ENCODE measurements at places on chromosomes 12 and 14.
A peak's percentile ranks its signal among the peaks of the same experiment; 100 is the strongest.

DNA sequence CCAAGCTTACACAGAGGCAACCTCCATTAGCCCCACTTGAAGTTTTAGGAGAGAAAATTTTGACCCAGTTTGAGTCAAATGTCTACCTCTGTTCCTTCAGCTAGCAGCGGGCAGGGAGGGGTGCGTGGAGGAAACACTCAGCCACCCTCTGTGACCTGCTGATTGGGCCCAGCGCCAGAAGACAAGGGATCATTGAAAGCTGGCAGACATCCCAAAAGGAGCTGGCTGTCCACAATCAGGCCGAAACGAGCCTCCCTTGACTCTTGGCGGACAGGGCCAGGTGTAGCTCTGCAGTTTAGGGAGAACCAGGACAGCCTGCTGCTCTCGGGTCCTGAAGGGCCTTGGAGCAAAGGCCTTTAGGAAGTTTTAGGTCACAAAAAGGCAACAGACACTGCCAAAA, 41.3 kb downstream of the CD9 start:
- no peak for DNase-seq

GRCh38 chr12:89239534-89239933, 112.8 kb downstream of the DUSP6 start:
- DNase-seq: no peak

- no peak for DNase-seq
Observed at GRCh38 chr14:104826189-104826860, 25.4 kb downstream of the ZBTB42 start.

- DNase-seq: no peak
Observed at GRCh38 chr12:5720381-5721005, 224.6 kb downstream of the ANO2 start.

GRCh38 chr14:91317381-91318308, 73.1 kb upstream of the GPR68 start:
- no peak for DNase-seq

DNA sequence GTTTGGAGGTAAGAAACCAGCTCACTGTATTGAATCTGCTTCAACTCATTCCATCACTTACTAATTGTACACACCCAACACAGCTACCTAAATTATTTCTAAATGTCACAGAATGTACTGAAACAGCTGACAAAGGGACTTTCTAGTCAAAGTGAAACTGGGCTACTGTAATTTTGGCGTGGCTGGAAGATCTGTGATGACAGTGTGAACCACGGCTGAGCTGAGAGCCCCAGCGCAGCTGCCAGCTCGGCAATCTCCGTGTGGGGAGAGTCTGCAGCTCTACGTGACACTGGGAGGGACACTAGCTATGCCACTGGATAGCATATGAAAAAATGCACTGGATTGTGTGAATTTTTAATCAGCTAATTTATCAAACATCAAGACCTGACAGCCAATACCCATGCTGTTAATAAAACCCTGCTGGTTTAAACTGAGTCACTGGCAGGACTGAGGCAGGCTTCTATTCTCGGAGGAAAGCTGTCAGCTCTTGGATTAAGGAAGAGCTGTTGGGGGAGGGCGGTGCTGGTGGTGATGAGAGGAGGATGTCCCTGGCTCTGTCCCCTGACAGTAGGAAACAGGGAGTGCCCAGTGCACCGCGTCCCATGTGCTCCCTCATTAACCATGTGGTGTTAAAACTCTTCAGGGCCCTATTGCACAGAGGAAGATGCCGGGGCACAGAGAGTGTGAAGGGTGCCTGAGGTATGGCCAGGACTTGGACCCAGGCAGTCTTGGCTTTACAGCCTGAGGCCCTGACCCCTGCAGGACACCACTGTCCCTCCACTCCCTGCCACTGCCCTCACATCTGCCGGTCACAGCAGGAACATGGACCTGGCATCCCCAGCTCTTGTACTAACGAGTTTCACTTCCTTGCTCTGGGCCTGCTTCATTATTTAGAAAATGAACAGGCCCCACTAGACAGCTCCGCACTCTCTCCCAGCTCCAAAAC, 13.3 kb downstream of the SLC15A4 start:
- DNase-seq: no peak

GRCh38 chr14:23555882-23556699, at the start of gene THTPA:
Gene THTPA (plus strand): TSS chr14:23556271. CDS start chr14:23556758, 487 bp downstream.
- DNase-seq: no peak

DNA sequence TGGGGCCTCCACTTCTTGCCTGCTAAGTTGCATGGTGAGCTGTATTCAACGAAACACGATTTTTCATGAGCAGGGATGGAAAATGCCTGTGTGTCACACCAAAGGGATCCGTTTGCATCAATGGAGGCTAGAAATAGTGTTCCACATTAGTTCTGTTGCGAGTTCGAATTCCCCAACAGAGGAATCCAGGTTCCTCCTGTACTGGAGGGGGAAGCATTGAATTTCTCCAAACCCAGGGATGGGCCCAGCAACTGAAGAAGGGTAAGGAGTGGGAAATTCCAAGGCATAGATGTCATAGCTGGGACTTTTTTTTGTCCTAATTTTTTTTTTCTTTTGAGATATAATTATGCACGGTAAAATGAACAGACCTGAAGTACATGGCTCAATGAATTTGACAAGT, 336.2 kb downstream of the DPF3 start:
- no peak for DNase-seq

GRCh38 chr12:28409892-28410291, 219.6 kb downstream of the CCDC91 start:
- DNase-seq: no peak

- no peak for DNase-seq
Observed at GRCh38 chr14:55722054-55722453, 142.0 kb downstream of the KTN1 start.

- no peak for DNase-seq
Observed at GRCh38 chr14:86481104-86481503, 951.2 kb downstream of the FLRT2 start.

DNA sequence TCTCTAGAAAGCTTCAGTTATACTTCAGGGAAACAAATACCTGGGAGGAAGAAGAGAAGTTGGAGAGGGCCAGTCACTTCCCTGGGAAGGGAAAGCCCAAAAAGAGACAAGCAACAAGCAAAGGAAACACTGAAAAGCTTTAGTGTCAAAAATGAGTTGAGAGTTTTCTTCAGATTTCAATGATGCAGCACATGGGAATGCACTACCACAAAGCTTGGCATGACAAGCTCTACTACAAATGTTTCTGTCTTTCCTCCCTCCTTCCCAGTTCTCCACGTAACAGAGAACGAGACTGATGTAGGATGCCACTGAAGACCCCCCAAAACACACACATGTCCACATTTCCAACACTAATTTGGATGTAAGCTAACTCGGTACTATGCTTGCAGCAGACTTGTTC, 26.8 kb upstream of the ADAMTS20 start:
- DNase-seq: no peak

GRCh38 chr14:70832561-70833305, 23.4 kb upstream of the MAP3K9 start:
- no peak for DNase-seq

DNA sequence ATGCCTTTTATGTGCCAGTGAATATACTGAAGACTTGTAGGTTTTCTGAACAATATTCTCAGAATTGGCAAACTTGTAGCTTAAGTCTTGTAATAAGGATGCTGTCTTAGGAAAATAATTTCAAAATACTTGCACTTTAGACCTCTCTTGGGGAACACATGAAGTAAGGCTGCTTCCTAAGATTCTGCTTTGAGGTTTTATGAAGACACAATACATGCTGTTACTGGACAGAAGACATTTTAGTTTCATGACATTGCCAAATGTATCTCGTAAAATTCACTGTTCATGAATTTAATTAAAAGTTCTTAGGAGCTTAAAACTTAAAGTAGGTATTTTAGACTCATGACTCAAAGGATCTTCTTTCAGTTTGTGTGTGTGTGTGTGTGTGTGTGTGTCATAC, 80.7 kb downstream of the RAD51B start:
- no peak for DNase-seq

GRCh38 chr14:67942080-67942710, 122.6 kb downstream of the RAD51B start:
- DNase-seq: no peak

DNA sequence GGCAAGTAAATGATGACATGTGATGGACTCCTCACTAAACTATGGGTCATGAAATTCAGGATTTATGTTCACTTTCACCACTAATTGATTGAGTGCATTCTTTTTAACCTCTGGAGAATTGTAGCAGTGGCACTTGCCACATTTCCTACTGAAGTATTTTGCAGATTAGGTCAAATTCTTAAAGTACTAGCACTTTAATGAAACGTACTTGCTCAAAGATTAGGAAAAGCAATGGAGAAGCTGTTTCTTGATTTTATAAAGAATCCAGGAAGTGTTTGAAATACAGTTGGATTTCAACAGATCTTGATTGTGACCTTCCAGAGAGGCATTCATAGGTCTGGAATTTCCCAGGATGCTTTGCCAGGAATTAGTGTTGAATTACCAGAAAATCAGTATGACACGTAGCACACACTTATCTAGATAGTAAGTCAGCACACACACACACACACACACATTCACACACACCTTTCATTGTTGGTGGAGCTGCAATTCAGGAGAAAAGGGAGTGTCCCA, 162.6 kb downstream of the MYRFL start:
- no peak for DNase-seq

- peak; percentile 22 for DNase-seq
Observed at GRCh38 chr12:32947206-32948067, 50.9 kb upstream of the PKP2 start.

DNA sequence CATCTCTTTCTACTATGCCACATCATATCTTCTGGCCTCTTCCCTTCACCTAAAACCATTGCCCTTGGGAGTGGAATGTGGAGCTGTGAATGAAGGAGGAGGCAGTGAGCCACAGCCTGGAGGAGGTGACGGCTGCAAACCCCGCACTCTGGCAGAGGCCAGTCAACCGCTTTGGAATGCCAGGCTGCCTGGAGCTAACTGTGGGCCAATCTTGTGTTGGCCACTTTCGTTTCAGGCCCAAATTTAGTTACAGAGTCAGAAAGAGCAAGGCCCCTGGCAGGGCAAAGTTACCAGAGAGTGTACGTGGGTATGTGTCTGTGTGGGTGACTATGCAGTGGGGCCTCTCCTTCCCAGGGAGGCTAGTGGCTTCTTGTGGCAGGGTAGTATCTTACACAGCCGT, 40.1 kb downstream of the CACNA1C start:
- DNase-seq: no peak

- no peak for DNase-seq
Observed at GRCh38 chr14:24366721-24367513, 1.1 kb upstream of the NFATC4 start.

DNA sequence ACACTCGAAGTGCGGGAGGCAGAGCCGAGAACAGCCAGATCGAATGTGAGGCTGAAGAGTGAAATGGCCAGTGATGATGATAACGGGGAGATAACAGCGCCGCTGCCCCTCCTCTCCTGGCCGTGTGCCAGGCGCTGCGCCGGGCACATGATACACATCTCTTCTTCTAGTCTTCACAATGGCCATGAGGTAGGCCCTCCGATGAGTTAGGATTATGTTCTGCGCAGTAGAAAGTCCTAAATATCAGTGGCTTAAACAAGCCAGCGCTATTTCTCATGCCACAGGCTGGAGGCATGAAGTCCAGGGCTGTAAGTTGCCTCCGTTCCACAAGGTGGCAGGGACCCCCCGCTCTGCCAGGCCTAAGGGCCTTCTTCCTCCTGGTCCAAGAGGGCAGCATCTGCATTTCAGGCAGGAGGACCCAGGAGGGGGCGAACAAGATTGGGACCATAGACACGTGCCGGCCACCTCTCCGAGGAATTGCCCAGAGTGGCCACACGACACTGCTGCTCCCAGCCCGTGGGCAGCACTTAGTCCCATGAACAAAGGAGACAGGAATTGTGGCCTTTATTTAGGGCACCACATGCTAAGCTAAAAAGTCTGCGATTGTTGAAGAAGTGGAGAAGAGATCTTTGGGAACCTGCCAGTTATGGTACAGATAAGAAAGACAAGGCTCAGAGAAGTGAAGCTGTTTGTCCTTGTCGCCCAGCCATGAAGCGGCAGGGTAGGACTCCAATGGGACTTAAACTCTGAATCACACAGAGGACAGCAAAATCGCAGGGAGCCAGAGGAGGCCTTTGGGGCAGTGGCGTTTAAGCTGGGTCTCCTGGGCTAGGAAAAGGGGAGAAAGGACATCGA, 10.9 kb upstream of the HVCN1 start:
- DNase-seq: no peak

- no peak for DNase-seq
Observed at GRCh38 chr12:129937426-129937825, 33.6 kb upstream of the TMEM132D start.

DNA sequence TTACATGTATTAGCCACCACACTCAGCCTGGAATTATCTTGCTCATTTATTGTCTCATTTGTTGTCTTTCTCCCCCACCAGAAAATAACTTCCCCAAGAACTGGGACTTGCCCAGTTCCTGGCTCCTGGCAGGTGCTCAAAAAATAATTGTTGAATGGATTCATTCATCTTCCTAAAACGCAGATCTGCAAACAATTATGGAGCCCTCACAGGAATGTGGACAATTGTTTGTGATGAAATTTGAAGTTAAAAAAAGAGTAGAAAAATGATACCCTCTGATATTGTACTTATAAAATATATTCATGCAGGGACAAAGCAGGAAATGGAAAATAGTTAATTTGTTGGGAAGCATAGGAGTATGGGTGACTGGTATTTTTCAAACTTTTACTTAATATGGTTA, 60.7 kb upstream of the MAP1LC3B2 start:
- DNase-seq: no peak

- no peak for DNase-seq
Observed at GRCh38 chr12:132486576-132486975, 3.4 kb upstream of the FBRSL1 start.

GRCh38 chr12:131915000-131915689, 13.9 kb upstream of the PUS1 start:
- no peak for DNase-seq

GRCh38 chr12:98109266-98109665, 406.1 kb upstream of the TMPO start:
- DNase-seq: no peak

DNA sequence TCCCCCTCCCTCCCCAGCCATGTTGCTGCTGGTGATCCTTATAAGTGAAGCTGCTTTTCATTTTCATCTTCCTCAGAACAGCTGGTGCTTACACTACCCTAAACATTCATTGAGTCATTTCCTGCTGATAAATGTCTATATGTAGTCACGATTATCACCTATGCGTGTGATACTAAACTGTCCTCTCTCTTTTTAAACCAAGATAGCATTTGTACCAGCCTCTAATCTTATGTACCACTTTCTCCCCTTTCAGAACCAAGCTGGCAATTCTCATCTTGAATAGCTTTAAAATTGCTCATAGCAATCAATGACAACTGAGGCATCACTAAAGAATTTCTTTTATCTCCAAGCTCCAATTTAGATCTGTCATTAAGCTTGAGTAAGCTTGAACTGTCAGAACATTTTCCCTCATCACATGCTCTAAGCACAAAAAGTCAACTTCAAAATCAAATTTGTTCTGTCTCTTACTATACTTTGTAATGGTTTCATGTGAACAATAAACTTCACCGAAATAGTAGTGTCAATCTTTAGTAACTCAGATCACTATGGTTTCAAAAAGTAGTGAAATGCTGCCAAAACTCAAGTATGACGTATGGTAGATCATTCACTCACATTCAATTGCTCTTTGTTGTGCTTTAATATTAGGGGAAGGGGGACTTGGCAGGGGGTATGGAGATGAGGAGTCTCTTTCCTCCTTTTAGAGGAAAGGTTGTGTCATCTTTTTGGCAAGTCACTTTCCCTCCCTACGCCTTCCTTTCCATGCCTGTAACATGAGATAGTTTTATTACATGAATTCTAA, 178.1 kb upstream of the NOVA1 start:
- DNase-seq: peak; percentile 61
